ENCODE measurements at places on chromosomes 11 and 22.

- DNase-seq: no peak
Observed at GRCh38 chr11:69229511-69229910, 64.4 kb upstream of the MYEOV start.

- no peak for DNase-seq
Observed at GRCh38 chr11:133081730-133082452, 450.4 kb downstream of the OPCML start.

- DNase-seq: no peak
Observed at GRCh38 chr22:47395481-47395880, 633.0 kb downstream of the TBC1D22A start.

- no peak for DNase-seq
Observed at GRCh38 chr11:63508009-63508408, 2.1 kb downstream of the LGALS12 start.

GRCh38 chr11:77027275-77027674 lies 6.9 kb upstream of the B3GNT6 start:
- DNase-seq: no peak

GRCh38 chr11:1195682-1196515 lies 27.0 kb upstream of the MUC5B start:
- DNase-seq: no peak

Measured in CD8-positive, alpha-beta memory T cell (primary cell).